ENCODE measurements at places on chromosomes 7 and 10. TPM values are rescaled to one million over a fixed set of nuclear protein-coding genes. Genes with fewer than 3 reads are reported as not detected.

TMEM225B gene
- 0.78 TPM for total RNA-seq

CYP3A4 gene
- not detected for total RNA-seq

LRMDA gene
- 1.8 TPM for total RNA-seq

HOXA11 gene
- total RNA-seq, result 0.20 TPM

KEL gene
- not detected for total RNA-seq

AQP1 gene
- total RNA-seq, result 0.14 TPM

PLXNA4 gene
- total RNA-seq, result 0.21 TPM

EVX1 gene
- total RNA-seq, result not detected

LBX1 gene
- not detected for total RNA-seq

HSPA12A gene
- total RNA-seq, result not detected
